Pulmonary artery endothelial cell (primary cell): ENCODE measurements at places on chromosomes 12 and 14. TPM values are rescaled to one million over a fixed set of nuclear protein-coding genes. Genes with fewer than 3 reads are reported as not detected.

GRCh38 chr14:50055461-50056228, 60.7 kb downstream of the VCPKMT start:
- DNase-seq: no peak

DNA sequence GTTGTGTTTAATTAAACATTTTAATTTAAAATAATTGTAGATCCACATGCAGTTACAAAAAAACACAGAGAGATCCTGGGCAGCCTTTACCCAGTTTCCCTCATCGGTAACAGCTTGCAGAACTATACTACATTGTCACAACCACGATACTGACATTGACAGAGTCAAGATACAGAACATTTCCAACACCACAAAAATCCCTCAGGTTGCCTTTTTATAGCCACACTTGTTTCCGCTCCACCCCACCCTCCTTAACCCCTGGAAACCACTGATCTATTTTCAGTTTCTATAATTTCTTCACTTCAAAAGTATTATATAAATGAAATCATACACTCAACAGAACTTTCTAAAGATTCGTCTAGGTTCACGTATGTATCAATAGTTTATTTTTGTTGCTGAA, 458.8 kb upstream of the SOX5 start:
- DNase-seq: no peak

GRCh38 chr12:99330216-99330615, 317.3 kb upstream of the GARIN6 start:
- DNase-seq: no peak

Gene ZNF891
- 0.53 and 0.88 TPM in 2 replicates for total RNA-seq

DNA sequence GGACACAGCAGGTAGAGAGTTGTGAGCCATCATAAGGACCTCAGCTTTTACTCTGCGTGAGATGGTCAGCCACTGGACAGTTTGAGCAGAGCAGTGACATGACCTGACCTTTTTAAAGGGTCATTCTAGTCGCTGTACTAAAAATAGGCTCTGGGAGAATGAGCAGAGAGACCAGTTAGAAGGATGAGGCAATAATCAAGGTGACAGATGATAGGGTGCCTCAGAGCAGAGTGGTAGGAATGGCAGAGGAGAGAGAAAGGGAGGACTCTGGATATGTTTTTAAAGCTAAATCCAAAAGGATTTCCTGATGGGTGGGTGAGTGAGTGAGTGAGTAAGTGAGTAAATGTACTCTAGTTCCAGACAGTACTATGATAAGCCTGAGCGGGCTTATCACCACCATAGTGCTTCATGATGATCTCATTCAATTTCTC, 83.6 kb upstream of the ARHGAP5 start:
- no peak for DNase-seq

DNA sequence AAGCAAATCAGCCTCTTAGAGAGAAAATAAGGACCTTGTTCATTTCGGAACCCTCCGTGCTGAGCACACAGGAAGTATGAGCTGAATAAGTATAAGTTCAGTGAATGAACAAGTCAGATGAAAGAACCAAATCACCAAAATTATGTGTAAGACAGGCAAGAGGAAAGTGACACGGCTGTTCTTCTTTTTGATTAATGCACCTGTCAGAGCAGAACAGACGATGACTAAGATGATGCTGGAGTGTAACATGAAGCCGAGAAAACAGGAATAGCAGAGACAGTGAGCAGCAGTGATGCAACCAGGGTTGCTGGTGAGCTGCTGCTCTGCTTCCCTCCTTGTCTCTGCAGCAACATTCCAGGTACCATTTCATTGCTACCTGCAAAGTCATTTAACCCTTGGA, 861.1 kb downstream of the GALC start:
- DNase-seq: no peak

DNA sequence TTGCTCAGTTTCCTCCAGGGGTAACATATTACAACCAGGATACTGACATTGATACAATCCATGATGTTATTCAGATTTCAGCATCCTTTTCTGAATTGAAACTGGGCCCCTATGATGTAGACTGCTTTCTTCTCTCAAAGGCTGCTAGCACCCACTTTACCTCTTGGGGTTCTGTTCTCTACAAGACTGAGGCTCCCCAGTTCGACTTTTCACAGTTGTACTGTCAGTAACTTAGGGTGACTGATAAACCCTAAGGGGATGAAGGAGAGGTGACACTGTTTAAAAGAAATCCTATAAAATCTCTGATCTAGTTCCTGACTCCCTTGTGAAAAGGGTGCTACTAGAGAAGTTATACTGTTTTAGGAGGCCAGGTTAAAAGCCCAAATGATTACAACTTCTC, 818 bp downstream of the VPS33A start:
- no peak for DNase-seq

Gene TRHDE
- total RNA-seq: not detected in 2 replicates

Gene MFAP5
- total RNA-seq: 0.20 and 0.25 TPM in 2 replicates

Gene SLC11A2
- total RNA-seq: 56.5 and 70.4 TPM in 2 replicates

DNA sequence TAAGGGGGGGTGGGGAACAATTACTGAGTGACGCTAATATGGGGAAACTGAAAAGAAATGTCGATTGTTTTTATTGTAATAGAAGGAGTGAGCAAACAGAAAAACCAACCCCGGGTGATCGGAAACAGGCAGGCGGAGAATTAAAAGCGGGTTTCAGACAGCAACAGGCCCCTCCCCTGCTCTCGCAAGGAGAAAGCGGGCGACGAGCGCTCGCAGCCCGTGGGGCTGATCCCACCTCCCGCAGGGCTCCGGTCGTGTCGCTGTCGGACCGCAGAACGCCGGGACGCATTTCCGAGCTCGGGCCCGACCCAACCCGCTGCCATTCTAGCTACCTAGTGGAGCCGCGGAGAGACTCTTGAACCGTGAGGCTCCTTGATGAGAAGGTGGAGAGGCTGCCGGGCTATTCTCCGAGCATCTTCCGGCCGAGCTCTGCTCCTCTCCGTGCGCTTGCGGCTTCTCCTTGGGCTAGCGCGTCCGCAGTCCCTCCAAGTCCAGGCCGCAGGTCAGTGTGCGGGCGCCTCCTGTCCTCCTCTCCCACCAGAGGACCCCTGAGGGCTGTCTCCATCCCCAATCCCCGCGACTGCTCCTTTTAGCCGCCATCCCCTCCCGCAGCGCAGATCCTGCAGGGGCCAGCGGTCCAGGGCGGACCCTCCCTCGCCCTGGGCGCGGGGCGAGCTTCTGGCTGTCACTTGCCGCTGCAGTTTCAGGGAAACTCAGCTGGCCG, 4.1 kb upstream of the PAX9 start:
- no peak for DNase-seq
